ENCODE measurements at places on chromosomes 1 and 21.

DNA sequence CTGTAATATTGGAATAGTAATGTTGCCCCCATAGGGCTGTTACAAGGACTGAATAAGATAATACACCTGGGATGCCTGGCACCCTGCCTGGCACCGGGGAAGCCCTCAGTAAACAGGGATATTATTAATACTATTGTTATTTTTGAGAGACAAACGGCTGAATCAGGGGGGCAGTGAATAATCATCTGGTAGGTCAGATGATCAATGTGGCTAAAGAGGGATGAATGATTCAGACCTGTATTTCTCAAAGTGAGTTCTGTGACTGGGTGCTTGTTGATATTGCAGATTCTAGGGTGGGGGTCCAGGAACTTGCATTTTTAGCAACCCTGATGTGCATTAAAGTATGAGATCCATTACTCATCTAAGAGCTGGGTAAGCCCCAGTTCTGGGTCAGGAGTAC lies 46.2 kb upstream of the BCL10 start:
- DNase-seq = no peak

GRCh38 chr21:28883931-28884330 lies 108.7 kb downstream of the LTN1 start:
- DNase-seq = no peak

- no peak for DNase-seq
Observed at GRCh38 chr1:119549719-119550132, 42.7 kb downstream of the HSD3B1 start.

- DNase-seq = no peak
Observed at GRCh38 chr1:240058049-240058448, 33.6 kb upstream of the FMN2 start.

DNA sequence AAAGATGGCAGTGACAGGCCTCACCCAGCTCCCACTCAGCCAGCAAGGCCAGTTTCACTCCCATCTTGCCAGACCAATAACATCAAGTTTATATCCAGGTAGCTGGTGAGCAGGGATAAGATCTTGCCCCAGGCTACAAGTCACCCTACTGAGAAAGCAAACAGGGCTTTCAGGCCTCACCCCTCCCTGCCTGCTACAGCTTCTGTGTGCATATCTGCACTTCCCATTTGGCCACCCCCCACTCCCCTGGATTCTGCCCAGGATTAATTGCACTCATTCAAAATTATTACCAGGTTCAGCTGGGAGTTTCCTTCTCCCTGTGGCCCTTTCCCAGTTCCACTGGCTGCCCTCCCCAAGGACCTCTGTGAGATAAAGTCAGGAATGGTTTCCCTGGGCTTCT lies 352.1 kb downstream of the TBX15 start:
- no peak for DNase-seq

DNA sequence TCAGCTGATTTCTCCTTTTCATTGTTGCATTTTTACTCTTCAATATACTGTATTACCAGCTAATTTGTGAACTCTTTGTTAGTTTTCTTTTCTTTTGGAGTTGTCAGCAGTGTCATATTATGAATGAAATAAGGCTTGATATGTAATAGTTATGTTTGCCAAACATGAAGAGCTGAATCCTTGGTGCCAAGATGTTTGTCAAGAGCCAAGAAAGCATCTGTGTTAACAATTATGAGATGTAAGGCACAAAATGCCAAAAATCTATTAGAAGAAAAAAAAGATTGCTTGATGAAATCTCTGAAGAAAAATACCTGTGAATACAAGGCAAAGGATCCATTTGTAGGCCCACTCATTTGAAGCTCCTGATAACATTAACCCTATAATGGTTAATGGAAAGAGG lies 48.4 kb upstream of the RNPC3 start:
- no peak for DNase-seq

DNA sequence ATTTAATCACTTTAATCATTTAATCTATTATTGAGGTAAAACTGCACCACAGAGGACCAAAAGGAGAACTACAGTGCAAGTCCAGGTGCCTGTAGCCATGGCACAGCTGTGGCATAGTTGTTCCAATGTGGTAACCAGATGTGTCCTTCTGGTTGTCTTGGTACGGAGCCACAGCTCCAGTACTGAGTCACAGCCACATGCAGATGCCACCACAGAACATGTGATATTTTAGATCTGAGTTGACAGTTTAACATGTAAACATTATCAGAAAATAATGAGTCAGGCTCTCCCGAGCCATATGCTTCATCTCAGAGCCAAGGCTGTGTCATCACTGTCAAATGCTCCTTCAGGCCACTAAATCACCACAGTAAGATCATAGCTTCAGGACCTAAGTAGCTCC lies 56.4 kb upstream of the RGS7 start:
- DNase-seq = no peak

- no peak for DNase-seq
Observed at GRCh38 chr1:86914601-86914997, at the start of gene HS2ST1. HS2ST1 (plus strand) TSS chr1:86914635.

GRCh38 chr1:208791456-208791855 lies 547.3 kb upstream of the PLXNA2 start:
- DNase-seq = no peak

DNA sequence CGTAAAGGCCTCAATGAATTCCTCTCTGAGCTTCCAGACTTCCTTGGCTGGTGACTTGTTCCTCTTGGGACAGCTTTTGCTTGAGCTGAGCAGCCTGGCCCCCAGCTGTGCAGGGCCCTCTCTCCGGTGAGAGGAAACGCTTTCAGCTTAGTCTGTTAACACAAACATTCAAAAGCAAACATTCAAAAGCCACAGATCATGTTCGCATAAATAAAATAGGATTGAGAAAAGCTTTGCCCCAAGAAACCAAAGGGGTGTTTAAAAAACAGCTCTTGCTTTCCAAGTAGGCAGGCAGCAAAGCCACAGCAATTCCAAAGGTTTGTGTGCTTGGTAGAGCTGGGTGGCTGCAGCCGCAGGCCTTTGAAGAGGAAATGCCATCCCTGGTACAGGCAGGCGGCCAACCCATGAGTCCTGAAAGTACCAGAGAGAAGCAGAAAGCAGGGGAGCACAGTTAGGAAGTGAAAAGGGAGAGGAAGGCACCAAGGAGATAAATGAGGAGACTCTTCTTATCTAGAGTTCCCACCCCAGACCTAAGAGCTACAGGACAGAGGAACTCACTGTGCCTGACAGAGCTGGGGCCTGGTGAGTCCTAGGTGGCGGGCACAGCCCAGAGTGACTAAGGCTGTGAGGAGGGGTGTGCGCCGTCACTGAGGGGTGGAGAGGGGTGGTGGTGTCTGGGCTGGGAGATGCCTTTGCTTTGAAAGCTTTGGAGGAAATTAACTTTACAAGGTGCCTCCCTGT lies 48.4 kb downstream of the CCN1 start:
- DNase-seq = no peak

DNA sequence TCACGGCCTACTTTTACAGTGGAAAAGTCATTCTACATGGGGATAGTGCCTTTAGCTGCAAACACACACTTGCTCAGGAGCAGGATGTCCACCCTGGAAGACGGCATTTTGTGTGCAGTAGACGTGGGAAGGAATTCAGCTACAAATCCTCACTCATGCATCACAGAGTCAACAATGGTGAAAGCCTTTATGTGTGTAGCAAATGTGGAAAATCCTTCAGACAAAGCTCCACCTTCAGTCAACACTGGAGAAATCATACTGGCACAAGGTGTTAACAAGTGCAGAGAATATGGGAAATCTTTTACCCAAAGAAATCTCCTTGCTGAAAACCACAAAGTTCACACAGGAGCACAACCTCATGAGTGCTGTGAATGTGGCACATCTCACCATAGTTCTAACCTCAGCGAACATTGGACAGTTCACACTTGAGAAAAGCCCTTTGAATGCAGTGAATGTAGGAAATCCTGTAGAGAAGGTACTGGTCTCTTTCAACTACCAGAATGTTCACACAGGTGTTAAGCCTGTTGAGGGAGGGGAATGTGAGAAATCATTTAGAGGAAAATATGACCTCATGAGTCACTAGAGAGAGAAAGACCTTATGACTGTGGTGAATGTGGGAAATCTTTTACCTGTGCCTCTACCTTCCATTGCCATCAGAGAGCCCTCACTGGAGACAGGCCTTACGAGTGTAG lies 101.8 kb downstream of the PTGS2 start:
- DNase-seq = no peak

DNA sequence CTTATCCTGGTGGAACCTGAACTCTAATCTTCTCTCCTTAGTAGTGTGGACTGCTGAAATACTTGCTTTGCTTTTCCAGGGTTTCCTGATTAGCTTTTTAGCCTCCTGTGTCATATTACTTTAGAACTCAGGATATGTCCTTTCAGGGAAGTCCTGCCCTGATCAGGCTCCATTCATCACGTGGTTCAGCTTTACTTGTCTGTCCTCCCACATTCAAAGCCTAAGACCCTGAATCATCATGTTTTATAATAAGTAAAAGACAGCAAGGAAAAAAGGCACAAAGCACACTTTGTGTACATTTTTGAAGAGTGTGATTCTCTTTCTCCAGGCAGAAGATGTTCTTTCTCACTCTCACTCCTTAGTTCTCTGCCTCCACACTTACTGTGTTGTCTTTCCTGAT lies 70.6 kb downstream of the PATJ start:
- DNase-seq = no peak

DNA sequence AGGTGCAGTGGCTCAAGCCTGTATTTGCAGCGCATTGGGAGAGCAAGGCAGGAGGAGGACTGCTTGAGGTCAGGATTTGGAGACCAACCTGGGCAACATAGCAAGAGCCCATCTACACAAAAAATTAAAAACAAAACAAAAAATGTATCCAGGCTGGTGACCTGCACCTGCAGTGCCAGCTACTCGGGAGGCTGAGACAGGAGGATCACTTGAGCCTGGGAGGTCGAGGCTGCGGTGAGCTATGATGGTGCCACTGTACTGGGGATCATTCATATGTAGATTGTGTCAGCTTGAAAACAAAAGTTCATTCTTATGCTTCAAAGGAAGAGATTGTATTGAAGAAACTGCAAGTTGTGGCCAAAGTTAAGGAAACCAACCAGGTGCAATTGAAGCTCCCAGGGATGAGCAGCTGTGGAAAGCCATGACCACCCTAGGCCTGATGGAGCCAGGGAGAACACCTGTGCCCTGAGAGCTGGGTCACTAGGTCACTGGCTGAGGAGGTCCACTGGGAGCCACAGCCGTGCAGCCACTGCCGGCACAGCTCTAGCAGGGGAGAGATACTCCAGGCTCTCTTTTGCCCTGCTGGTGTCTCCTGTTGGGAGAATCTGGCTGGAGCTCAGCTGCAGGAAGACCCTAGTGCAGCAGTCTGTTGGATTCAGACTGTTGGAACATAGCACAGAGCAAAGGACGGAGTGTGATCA lies 13.3 kb upstream of the BRWD1 start:
- DNase-seq = no peak

GRCh38 chr1:48773133-48773532 lies 3.6 kb downstream of the BEND5 start:
- DNase-seq = no peak

GRCh38 chr1:57966751-57967406 lies 543.0 kb upstream of the DAB1 start:
- DNase-seq = no peak

GRCh38 chr1:177413982-177414596 lies 243.3 kb downstream of the BRINP2 start:
- no peak for DNase-seq

GRCh38 chr1:972726-973458 lies 6.6 kb downstream of the PLEKHN1 start:
- no peak for DNase-seq

- DNase-seq = no peak
Observed at GRCh38 chr1:95023399-95024043, 49.2 kb downstream of the ALG14 start.

GRCh38 chr21:33058957-33059356 lies 11.0 kb upstream of the OLIG1 start:
- DNase-seq = no peak

DNA sequence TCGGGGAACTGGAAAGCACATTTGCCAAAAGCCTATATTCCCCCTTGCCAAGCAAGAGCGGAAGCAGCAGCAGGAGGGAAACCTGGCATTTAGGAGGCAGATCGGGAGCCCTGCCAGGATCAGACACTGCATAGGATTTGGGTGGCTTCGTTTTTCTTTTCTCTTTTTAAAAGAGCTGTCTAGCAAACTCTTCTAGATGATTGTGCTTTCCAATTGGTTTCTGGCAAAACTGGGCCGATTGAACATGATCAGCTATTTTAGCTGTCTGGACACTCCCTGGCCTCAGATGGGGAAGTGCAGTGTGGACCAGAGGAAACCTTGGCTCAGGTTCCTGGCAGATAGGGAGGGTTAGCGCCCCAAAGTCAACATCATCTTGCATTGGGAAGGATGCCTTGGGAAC lies 414.0 kb upstream of the KAZN start:
- no peak for DNase-seq

GRCh38 chr1:35935442-35936388 lies 4.8 kb downstream of the AGO3 start:
- no peak for DNase-seq

DNA sequence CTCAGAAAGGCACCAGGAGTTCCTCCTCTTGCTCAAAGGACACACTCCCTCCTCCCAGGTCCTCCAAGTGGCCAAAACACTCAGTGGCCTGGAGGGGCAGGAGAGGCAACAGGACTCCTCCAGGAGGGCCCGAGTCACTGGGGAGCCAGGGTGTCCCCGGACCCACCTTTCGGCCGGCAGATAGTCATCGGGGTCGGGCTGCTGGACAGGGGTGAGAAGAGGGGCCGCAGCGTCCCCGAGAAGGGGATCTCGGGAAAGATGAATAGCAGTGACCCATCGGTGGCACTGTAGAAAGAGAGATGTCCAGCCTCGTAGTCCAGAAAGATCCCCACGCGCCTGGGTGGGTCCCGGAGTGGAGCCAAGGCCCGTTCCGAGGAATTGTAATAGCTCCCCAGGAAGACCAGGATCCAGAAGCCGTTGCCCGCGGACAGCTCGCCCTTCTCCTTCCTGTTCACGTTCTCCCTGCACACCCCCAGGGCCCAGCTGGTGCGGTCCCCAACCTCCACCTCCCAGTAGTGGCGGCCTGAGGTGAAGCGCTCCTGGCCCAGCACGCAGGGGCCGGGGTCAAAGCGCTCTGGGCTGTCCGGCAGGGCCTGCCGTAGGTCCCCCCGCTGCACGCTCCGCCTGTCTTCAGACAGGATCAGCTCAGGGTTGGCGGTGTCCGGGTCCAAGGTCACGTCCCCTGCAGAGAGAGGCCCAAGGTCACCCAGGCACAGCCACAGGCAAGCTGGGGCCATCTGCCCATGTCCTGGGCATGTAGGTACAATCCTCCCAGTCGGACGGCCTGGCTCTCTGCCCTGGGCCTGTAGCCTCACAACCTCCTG lies 11.9 kb downstream of the TRIM11 start:
- no peak for DNase-seq

DNA sequence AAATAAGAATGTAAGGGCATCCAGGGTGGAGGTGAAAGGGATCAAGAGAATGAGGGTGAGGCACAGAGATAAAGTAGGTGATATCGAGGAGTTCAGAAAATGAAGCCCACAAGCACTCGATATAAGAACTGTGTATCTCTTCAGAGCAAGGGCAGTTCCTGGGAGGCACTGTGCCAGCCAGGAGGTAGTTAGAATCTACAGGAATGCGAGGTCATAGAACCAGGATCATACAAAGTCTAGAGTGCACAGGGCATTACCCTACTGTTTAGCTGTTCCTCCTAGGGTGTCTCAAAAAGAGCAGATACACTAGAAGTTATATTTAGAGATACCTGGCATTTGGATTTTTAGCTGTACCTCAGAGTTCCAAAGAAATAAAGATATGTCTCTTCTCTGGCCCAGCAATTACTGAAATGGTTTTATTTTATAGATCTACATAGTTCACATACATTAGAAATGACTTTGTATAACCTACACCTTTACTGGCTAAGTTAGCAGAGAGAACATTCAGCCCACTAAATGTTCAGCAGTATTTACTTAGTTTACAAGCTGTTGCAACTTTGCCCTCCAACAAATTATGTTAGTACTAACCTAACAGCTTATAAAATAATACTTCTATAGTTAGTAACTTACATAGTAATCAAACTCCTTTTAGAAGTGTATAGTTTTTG lies 1.6 kb downstream of the OVAAL start:
- no peak for DNase-seq

Data from NCI-H1436 treated with DMSO at 0.1 percent for 48 hours (cell line).